Ovary (tissue), 10 donors: ENCODE measurements at places on chromosomes 6 and 20.

DNA sequence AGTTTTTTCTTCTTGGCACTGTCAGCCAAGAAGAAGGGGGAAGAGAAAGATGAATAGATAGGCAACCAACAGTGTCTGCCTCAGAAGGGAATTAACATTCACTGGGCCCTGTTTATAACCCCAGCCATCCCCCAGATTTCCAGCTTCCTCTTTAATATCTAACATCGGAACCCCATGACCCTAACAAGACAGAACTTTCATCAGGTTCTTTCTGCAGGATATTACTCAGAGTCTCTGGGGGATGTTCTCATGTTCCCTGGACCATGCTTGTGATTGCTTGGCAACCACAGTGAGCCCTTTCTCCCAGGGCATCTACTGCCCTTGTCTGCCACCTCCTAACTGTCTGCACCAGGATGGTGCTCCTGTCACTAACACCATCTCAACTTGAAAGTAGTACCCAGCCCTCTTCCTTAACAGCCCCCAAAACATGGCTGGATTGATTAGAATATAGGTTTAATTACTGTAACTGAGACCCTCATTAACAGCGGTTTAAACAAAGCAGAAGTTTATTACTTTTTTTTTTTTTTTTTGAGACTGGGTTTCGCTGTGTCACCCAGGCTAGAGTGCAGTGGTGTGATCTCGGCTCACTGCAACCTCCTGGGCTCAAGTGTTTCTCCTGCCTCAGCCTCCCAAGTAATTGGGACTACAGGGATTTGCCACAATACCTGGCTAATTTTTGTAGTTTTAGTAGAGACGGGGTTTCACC, 12.0 kb upstream of the PTPN1 start:
- no peak for DNase-seq

- no peak for DNase-seq
Observed at GRCh38 chr6:17225767-17226630, 55.2 kb upstream of the RBM24 start.

DNA sequence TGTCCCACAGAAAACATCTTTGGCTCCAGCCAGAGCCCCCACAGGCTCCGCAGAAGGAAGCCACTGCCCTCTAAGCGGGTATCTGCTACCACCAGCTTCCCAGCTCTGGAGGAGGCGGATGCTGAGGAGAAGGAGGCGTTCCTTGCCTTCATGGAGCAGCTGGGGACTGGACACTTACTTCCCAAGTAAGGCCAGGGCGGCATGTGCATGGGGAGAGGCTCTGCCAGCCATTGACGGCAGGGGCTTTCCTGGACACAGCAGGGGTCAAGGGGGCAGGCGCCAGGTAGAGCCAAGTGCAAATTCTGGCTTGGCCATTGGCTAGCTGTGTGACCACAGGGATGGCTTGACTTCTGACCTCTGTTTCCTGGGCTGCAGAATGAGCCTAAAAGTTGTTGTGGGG, 17.8 kb downstream of the RAB44 start:
- DNase-seq: no peak

DNA sequence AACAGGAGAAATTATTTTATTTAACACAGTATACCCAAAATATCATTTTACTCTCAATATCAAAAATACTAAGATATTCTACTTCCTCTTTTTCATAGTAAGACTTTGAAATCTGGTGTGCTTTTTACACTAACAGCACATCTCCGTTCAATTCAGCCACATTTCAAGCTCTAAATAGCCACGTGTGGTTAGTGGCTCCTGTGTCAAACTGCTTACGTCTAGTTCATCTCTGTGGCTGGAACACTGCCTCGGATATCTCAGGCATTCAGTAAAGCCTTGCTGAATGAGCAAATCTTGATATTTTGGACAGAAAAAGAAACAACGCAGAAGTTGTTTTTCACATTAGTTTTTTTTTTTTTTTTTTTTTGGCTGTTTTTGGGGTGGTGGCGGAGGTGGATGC, 136.1 kb downstream of the EYA4 start:
- DNase-seq: no peak

DNA sequence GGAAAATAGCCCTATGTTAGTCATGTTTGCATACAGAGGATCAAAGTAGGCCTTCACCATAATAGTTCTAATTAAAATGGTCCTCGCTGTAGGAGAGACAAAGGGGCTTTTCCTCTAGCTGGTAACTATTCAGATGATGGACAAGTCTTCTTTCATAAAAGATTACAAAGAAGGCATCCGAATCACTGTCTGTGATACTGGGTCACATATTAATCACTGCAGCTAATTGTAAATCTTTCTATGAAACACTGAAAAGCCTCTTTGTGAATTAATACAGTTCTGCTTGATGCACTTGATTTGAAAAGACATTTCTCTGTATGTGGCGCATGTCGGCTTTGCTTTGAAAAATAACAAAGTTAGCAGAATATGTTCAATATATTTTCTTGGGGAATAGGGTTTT, 520.8 kb downstream of the KIF16B start:
- DNase-seq: no peak

DNA sequence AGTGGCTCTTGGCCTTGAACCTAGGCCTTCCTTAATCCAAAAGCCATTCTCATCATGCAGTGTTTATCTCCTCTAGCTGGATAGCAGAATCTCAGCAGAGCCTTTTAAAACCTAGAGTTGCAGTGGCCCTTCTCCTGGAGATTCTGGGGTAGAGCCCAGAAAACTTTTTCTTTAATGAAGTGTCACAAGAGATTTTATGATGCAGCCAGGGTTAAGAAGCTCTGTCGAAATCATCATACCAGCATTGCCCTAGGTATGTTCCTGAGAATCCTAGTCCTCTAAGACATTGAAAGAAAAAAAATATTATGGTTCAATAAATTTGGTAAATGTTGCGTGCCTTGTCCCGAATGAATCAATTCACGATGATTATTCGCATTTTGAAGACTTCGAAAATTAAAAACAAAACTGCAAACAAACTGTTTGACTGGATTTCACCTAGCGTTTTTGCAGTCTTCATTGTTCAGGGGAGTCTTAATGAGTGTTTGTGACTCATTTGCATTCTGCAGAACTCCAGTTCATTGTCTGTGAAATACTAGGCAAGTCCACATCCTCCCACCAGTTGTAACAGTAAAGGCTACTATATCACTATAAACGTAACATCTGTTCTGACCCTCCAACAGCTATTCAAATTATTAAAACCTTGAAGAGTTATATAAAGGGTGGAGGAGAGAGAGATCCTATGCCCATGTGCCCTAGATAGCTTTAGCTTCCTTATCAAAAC, 198.6 kb downstream of the UST start:
- DNase-seq: no peak

DNA sequence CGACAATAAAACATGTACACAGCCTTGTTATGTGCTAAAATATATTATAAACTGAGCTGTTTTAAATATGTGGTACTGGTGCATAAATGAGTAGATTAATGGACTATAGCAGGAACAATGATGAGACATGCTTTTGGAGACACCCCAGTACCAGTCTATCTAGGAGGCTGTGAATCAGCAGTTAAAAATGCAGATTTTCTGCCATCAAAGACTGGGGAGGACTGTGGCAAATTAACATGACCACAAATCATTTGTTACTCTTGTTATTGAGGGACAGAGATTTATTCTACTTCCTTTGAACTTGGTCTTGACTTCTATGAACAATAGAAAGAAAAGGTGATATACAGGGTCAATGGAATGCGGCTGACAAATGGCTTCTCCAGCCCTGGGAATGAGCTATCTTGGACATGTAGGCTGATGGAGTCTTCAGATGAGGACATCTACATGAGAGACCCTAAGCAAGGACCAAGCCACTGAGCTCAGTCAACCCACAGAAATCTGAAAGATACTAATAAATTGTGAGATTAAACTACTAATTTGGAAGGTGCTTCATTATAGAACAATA, 551.7 kb upstream of the GJE1 start:
- DNase-seq: no peak
